Large intestine (tissue), 12 donors: ENCODE measurements at places on chromosomes 12 and 14. TPM values are rescaled to one million over a fixed set of nuclear protein-coding genes. Genes with fewer than 3 reads are reported as not detected.

Gene OVCH1
- polyA plus RNA-seq = 0.28 TPM

Gene ELK3
- 21.0 TPM for polyA plus RNA-seq

Gene RNU4-1
- polyA plus RNA-seq = not detected

Gene AVPR1A
- polyA plus RNA-seq = 0.84 TPM

DNA sequence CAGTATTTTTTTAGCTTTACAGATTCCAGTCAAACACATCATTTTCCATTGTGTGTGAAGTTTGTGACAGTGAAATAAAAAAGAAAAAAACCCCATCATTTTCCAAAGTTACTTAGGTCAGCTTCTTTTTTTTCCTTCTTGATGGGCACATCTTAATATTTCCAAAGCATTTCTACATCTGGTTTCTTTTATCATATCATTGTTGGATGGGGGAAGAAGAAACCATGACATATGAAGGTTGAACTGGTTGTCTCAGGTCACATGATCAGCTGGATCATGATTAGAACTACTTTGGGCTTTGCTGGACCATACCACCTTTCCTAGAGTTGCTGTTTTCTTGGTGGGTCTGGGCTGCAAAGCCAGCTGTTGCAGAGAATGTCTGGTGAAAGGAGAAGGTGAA, 59.8 kb downstream of the FOS start:
- no peak for DNase-seq

GRCh38 chr12:52689239-52689638, 9.0 kb upstream of the KRT1 start:
- DNase-seq = no peak

DNA sequence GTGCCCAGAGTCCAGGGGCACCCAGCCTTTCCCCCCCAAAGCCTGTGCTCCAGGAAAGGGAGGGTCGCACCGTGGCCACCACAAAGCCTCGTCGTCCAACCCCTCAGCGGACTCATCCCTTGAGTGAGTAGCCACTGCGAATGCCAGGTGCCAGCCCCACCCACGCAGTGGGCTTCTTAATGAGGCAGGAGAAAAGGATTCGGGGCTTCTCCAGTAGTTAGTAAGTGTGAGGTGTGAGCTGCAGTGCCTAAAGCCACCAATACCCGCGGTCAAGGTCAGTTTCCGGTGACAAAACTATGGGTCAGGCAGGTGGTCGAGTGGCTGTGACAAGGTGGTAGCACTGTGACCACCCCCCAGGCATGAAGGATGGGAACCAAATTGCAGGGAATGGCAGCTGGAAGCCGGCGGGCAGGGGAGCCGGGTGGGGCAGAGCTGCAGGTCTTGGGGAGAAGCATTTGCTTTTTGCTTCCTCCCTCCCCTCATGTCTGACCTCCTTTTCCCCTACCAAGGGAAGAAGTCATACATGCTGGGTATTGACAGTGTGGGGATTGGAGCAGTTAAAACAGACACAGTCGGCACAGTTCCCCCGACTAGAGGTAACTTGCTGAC, 8.0 kb downstream of the RAN start:
- no peak for DNase-seq

GRCh38 chr14:52553671-52554575, 1.3 kb downstream of the GPR137C start:
- DNase-seq = peak; percentile 91

DNA sequence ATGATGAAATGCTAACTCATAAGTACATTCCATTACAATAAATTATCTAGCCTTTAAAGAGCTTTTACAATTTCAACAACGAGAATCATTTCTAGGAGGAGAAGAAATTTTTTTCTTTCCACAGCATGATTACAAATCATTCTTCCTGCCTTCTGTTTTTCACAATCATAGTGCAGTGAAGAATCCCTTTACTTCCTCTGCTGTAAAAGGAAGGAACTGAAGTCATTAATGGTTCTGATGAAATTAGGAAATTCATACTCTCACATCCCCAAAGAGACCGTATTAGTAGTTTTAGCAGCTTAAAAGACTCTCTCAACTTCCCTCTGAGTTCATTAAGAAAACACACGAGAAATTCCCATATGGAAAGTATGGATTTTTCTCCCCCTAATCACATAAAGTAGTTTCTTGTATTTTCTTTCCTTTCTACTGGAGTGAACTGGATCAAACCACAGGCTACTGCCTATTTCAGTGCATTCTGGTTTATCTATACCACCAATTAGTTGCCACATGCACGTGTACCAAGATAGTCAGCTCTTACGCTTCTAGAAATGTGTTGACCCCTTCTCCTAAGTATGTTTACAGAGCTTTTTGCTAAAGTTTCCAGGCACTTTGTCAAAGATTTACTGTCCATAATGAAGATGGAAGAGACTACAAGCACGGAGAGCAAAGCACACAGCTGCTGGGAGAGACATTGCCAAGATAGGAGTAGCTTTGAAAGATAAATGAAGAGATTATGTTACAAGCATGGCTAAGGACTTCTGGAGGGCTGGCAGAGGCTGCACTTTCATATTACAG, 58.9 kb upstream of the KITLG start:
- no peak for DNase-seq

DNA sequence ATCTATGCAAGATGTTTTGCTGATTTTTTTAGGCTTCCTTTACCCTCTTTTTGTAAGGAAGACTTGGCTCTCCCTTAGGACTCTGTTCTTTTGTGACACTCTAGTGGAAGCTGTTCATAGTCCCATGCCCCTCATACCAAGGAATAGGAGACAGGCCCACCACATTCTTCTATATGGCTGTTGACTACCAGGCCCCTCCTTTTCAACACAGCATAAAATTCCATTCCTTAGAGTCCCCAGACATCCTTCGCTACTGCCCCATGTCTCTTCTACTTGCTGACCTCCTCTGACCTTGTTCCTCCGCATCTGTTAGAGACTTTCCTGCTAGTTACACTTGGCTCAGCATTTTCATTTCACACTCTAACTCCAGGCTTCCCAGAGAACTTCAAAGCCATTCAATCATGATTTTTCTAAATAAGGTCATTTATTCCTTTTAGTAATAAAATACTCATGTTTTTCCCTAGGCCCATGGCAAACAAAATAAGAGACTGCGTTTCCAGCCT, 9.7 kb downstream of the PIK3C2G start:
- DNase-seq = no peak

DNA sequence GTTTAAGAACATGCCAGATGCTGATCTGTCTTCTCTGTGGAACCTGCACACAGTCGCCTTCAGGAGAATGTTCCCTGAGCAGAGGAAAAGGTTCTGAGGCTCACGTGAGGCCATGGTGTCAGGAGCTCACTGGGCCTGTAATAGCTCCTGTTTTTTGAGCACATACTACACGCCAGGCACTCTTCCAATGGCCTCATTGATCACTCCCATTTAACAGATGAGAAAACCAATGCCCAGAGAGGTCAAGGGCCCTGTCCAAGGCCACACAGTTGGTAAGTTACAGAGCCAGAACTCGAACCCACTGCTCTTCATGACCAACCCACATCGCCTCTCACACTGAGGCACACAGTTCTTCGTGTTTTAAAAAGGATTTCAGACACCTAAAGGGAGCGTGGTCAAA, 7.3 kb upstream of the HHIPL1 start:
- no peak for DNase-seq

- no peak for DNase-seq
Measured at GRCh38 chr14:50974118-50974517, 29.8 kb upstream of the PYGL start.

GRCh38 chr12:19771858-19772257, 332.6 kb downstream of the AEBP2 start:
- no peak for DNase-seq

GRCh38 chr12:108442067-108442466, 73.0 kb upstream of the FICD start:
- no peak for DNase-seq
